ENCODE measurements at places on chromosomes 13 and 19.
A peak's percentile ranks its signal among the peaks of the same experiment; 100 is the strongest.

- no peak for DNase-seq
These were observed 10.8 kb downstream of the GPR183 start for GRCh38 chr13:99296398-99296797.

- no peak for DNase-seq
These were observed 72.4 kb upstream of the TSC22D1 start for GRCh38 chr13:44648392-44649103.

DNA sequence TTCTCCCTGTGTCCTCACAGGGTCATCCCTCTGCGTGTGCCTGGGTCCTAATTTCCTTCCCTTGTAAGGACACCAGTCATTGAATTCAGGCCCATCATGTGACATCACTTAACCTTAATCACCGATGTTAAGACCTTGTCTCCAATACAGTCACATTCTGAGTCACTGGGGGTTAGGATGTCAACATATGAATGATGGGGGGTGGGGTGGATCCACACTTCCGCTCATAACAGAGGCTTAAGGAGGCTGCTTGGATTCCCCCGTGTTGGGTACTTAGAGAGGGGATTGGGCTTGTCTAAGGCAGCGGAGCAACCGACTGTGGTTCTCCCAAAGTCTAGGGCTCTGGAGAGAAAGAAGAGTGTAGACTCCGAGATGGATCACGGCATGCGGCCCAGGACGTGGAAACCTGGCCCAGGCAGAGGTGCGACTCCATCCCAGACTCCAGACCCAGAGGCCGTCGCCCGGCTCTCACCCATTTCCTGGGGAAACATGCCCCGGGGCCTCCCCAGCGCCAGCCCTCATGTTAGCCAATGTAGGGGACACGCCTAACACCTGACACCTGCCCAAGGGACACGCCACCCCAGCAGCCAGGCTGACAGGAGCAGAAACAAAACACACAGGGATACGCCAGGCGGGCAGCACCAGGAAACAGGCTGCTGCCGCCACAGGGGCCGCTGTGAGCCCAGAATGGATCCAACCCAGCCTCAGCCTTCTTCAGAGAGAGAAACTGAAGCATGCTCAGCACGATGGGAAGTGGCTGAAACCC lies 17.1 kb upstream of the IGLON5 start:
- no peak for DNase-seq

- no peak for DNase-seq
These were observed 65.5 kb downstream of the RASA3 start for GRCh38 chr13:114066956-114067355.

GRCh38 chr13:100815476-100816046 lies 141.0 kb upstream of the TMTC4 start:
- no peak for DNase-seq

GRCh38 chr13:29369060-29369743 lies 226.3 kb downstream of the SLC7A1 start:
- DNase-seq: no peak

DNA sequence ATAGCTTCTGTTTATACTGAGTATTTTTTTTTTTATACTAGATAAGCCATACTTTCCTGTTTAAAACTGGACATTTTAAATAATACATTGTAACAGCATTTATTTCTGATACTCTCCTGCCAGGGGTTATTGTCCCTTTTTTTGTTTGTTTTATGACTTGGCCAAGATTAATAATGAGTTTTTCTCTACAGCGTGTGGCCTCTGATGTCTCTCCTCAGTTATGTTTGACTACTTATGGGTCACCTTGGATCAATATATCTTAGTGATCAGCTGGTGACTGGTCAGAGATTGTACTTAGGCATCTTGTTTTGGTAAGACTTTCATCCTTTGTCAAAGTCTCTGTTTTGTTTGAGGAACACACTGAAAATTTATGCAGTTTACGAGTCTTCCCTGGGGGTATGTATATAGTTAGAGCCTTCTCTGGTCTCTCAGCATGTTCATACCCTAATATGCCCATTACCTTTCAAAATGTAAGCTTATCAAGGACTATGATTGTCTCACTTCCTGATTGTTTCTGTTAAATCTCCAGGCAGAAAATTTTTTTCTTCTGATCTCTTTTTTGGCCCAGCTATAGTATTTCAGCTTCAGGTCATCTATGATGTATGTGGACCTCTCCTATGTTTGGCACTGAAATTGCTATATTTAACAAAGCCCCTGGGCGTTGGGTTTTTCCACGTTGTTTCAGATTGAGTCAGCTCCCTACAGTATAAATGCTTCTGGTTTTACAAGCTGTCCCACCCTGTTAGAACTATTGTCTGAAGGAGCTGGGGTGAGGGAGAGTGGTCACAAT lies 87.9 kb downstream of the URI1 start:
- no peak for DNase-seq

- DNase-seq: no peak
These were observed 25.5 kb downstream of the INSR start for GRCh38 chr19:7268705-7269098.

- DNase-seq: no peak
These were observed 1060.4 kb downstream of the EFNB2 start for GRCh38 chr13:105474983-105475610.

DNA sequence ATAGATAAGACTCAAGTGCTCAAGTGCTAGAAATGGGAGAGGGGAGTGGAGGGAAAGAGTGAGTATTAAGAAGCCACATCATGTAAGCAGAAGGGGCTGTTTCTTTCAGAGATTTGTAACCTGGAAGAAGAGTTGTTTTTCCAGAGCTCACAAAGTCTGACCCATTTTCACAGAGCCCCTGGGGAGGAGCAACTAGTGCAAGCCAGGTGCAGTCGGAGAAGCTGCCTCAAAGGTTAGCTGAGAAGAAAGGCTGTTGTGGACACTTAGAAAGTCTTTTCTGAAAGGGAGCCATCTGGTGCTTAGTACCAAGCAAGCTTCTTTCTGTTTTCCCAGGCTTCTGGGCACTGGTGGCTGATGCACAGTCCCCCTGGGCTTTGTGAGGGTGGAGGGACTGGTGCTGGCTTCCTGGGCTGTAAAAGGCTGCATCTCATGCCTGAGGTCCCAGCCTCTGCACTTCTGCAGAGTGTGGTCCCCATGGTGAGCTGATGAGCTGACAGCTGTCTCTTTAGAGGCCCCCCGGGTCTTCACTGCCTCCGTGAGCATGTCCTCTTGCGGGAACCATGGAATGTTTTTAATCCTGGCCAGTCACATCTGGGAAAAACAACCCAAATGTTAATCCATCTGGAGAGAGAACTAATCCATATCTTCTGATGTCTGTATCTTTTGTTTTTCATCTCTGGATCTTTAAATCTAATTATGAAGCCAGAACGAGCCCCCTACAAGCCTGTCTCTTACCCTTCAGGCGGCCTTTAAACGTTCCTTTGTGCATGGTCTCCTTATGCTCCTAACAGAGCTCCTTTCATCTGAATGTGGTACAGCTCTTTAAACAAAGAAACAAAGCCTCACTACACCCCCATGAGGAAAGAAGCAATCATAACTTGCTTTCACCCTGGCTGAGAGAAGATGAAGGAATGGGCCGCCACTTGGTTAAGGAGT lies 40.2 kb downstream of the OLFM4 start:
- DNase-seq: no peak

- no peak for DNase-seq
These were observed 40.1 kb upstream of the USP29 start for GRCh38 chr19:57079656-57080055.

DNA sequence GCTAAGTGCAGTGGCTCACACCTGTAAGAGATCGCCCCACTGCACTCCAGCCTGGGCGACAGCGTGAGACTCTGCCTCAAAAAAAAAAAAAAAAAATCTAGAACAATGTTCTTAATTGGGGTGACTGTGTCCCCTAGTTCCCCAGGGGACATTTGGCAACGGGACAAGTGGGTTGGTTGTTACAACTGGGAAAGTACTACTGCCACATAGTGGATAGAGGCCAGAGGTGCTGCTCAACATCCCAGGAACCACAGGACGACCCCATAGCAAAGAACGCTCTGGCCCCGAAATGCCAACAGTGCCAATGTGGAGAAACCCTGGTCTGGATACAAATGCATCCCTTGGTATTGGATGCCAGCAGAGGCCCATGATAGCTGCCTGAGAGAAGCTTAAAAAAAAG lies 11.8 kb downstream of the NLRP12 start:
- no peak for DNase-seq

DNA sequence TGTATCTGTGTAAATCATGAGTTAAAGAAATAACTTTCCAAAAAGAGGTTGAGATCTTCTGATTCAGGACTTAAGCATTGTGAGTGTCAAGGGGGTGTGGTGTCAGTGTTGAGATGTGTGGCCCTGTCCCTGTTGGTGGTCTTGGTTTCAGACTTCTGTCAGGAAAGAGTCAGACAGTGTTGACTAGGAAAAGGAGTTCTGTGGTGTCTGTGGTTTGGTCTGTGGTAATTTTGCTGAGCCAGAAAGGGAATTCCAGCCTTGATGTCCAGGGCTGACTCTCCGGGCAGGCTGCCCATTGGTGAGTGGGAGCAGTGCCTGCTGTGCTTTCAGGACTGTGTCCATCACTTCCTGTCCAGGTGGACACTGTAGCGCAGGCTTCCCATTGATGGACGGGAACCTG lies 39.8 kb upstream of the IGFL4 start:
- DNase-seq: peak; percentile 16

GRCh38 chr13:98571955-98572662 lies 4.8 kb downstream of the STK24 start:
- DNase-seq: peak; percentile 73

- DNase-seq: no peak
These were observed 136.5 kb upstream of the GPR12 start for GRCh38 chr13:26896986-26897668.

- DNase-seq: no peak
These were observed 2.9 kb downstream of the DAZAP1 start for GRCh38 chr19:1410136-1410786.

DNA sequence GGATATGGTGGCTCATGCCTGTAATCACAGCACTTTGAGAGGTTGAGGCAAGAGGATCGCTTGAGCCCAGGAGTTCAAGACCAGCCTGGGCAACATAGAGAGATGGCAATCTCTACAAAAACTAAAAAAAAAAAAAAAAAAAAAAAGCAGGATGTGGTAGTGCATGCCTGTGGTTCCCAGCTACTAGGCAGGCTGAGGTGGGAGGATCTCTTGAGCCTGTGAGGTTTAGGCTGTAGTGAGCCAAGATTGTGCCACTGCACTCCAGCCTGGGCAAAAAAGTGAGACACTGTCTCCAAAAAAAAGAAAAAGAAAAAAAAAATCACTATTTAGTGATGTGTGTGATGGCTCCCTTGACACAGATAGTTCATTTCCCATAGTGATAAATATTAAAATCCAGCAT lies 365.0 kb upstream of the NBEA start:
- DNase-seq: no peak

DNA sequence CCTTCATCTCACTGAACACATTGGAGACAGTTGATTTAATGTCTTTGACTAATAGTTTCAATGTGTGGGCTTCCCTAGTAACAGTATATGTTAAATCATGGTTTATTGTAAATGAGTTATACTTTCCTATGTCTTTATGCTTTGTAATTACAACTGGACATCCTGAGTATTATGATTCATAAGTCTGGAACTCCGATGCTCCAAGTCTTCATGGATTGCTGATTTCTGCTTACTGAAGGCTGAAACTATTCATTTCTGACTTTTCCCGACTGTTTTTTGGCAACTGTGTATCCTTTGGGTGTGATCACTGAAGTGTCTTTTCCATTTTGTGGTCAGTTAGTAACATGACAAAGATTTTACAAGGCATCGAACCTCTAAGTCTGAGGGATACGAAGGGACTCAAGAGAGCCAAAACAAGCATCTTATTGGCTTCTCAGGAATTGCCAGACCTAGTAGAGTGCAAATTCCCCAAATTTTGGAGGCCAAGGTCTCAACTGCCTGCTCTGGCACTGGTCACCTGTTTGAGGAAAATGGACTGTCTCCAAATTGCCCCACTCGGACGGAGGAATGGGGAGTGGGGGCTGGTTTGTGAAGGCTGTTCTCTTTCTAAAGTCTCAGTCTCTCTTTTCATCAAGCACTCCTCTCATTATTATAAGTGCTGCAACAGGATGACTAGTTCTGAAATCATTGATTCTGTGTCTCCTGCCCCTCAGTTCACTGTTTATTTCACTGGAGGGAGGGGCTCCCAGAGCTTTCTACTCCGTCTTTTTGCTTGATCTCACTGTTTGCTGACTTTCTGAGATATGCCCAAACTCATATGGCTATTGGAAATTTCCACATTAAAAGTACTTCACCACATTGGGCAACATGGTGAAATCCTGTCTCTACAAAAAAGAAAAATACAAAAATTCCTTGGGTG lies 20.2 kb upstream of the CD70 start:
- no peak for DNase-seq

DNA sequence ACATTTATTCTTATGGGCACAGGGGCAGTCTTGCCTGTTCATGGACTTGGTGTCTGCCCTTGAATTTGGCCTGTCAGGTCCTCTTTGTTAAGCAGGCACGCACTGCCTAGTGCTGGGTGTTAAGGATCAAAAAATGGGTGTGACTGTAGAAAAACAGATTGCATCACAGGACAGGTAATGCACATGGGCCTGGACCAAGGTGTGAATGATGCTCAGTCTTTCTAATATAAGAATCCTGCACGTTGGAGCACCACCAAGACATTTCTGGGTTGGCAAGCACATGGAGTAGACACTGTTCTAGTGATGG lies 33.7 kb downstream of the GATAD2A start:
- DNase-seq: no peak

- DNase-seq: no peak
These were observed 229.1 kb downstream of the KCNRG start for GRCh38 chr13:50244355-50244712.

- no peak for DNase-seq
These were observed 52.0 kb downstream of the STARD13 start for GRCh38 chr13:33233547-33233946.

- no peak for DNase-seq
These were observed 228.8 kb downstream of the PCDH9 start for GRCh38 chr13:67001363-67001762.

DNA sequence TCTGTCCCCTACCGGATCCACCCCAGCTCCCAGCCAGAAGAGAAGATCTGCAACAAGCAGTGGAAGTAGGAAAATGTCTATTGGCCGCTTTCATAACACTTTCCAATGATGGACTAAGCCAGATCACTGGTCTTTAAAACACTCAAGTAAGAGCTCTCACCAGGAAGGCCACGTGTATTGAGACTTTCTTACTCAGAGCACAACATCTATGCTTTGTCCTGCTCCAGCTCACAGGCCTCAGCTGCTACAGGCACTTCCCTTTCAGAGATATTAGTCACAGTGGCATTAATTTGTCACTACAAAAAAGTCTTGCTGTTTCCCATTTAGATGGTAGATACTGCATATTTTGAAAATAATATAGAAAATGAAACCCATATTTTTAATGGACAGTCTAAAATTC lies 164.2 kb downstream of the ABCC4 start:
- DNase-seq: no peak

- DNase-seq: no peak
These were observed 2280.4 kb upstream of the PCDH20 start for GRCh38 chr13:63696055-63696454.

All from brain pericyte (primary cell).